Activated CD4-positive, alpha-beta T cell treated with anti-CD3 and anti-CD28 coated beads, Interleukin-2, amount 10 ng/mL, durations not matched to agents 7 days and 5 days (primary cell): ENCODE measurements at places on chromosomes 4 and X. TPM values are rescaled to one million over a fixed set of nuclear protein-coding genes. Genes with fewer than 3 reads are reported as not detected.

- H3K4me1 ChIP-seq, result no peaks in the 10 kb centered on the region
- H3K4me3 ChIP-seq, result no peak overlapping the region
- H3K27me3 ChIP-seq, result no peaks in the 10 kb centered on the region
- DNase-seq, result no peak
- no peak overlapping the region for H3K27ac ChIP-seq
Measured at GRCh38 chr4:141899541-141899940, 263.2 kb downstream of the IL15 start.

GRCh38 chr4:1718095-1718850, 2.9 kb downstream of the TMEM129 start:
- peaks cover 61% of the 10 kb centered on the region for H3K4me1 ChIP-seq
- DNase-seq, result no peak
- H3K36me3 ChIP-seq, result peaks cover 36% of the 10 kb centered on the region
- H3K4me3 ChIP-seq, result no peak overlapping the region
- H3K27ac ChIP-seq, result peak overlapping the region; percentile 80
- no peaks in the 10 kb centered on the region for H3K27me3 ChIP-seq

DNA sequence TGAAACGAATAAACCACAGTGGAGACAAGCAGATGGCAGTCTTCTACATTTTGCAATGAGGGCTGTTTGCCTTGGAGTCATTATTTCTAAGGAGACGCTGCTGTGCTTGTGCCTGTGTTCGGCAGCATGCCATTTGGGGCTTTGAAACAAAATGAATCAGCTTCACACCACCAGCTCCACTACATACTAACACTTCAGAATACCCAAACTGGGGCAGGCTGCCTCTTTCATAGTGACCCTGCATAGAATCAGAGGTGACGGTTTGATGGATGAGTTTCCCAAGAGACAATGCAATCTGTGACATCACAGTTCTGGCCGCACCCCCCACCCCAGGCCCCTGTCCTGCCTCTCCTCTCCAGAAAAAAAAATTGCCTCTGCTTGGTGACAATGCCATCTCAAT, 57.1 kb upstream of the MID1 start:
- no peak for DNase-seq
- H3K4me3 ChIP-seq, result no peak overlapping the region
- H3K27ac ChIP-seq, result no peak overlapping the region
- H3K36me3 ChIP-seq, result no peaks in the 10 kb centered on the region
- H3K27me3 ChIP-seq, result no peaks in the 10 kb centered on the region

GRCh38 chr4:148029781-148030180, 297.9 kb downstream of the ARHGAP10 start:
- H3K36me3 ChIP-seq, result peaks cover 3% of the 10 kb centered on the region
- H3K4me1 ChIP-seq, result no peaks in the 10 kb centered on the region
- H3K27me3 ChIP-seq, result no peaks in the 10 kb centered on the region
- H3K27ac ChIP-seq, result no peak overlapping the region
- H3K4me3 ChIP-seq, result no peak overlapping the region
- DNase-seq, result no peak

DNA sequence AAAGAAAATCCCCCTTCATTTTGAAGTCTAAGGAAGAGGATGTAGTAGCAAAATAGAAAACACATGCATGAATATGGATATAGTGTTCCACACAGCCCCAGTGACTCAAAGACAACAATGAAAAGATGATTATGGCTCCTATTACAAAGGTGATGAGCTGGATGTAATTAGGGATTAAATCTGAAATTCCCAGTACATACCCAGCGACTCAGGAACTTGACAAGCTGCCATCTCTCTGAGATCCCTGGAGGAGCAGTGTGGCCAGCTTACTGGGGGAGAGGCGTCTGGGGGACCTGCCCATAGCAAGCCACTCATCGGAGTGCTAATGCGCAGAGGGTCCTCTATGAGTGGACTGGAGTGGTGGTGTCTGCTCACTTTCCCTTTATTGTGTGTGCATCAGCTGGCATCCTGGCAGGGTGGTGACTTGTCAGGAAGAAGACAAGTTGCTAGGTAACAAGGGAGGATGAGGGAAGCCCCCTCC, 42.7 kb upstream of the MGST2 start:
- no peak for DNase-seq
- no peak overlapping the region for H3K4me3 ChIP-seq
- peaks cover 6% of the 10 kb centered on the region for H3K27me3 ChIP-seq
- no peaks in the 10 kb centered on the region for H3K36me3 ChIP-seq

GRCh38 chr4:80189581-80189955, 7.7 kb upstream of the PRDM8 start:
- H3K4me1 ChIP-seq, result peaks cover 21% of the 10 kb centered on the region
- peaks cover 46% of the 10 kb centered on the region for H3K27me3 ChIP-seq
- DNase-seq, result no peak
- no peak overlapping the region for H3K27ac ChIP-seq

DNA sequence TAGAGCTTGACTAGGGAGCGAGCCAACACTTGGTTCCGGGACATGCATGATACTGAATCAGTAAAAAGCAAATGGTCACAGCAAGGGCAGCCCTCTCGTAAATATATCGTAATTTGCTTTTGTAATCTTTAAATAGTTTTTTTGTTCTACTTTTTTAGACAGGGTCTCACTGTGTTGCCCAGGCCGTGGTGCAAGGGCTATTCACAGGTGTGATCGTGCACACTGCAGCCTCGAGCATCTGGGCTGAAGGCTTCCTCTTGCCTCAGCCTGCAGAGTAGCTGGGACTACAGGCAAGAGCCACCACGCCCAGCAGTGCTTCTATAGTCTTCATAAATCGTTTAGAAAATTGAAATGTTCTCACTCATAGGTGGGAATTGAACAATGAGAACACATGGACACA, 309.7 kb downstream of the TENM3 start:
- H3K4me3 ChIP-seq, result no peak overlapping the region
- no peak for DNase-seq
- no peaks in the 10 kb centered on the region for H3K36me3 ChIP-seq
- H3K27me3 ChIP-seq, result no peaks in the 10 kb centered on the region
- H3K27ac ChIP-seq, result no peak overlapping the region
- no peaks in the 10 kb centered on the region for H3K4me1 ChIP-seq

DNA sequence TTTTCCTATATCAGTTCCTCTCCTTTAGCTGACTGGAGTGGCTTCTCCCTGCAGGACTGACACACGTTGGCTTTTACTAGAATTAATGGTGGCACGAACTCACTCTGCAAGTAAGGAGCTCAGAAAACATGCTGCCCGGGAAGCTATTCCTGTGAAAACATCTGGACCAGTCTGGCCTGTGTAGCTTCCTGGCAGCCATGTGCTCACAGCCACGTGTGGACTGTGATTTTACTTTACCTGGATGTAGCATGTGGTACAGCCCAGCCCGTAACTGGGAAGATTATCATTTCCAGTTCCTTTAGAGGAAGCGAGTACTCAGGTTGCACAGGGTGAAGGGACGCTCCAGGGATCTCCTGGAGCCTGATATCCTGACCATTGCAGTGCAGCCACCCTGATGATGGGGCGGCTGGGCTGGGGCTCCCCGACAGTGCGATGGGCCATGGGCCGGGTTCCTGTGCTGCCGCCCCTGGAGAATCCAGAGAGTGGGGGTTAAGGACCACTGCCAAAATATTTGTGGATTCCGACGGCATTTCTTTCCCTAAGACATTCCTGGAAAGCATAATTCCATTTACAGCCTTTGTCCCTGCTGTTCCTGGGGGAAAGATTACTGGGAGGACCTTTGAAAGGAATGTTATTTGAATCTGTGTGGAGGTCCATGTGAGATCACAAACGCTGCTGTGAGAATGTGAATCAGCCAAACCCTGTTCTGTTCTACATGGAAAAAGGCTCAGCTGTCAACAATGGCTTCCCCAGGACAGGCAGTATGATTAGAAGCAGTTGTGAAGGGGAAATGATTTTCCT, 35.0 kb downstream of the PROM1 start:
- H3K27me3 ChIP-seq, result peaks cover 3% of the 10 kb centered on the region
- H3K27ac ChIP-seq, result no peak overlapping the region
- no peaks in the 10 kb centered on the region for H3K36me3 ChIP-seq
- H3K4me3 ChIP-seq, result no peak overlapping the region

- no peak overlapping the region for H3K4me3 ChIP-seq
- no peaks in the 10 kb centered on the region for H3K36me3 ChIP-seq
- DNase-seq, result no peak
Measured at GRCh38 chr4:54707406-54707805, 49.6 kb downstream of the KIT start.

DNA sequence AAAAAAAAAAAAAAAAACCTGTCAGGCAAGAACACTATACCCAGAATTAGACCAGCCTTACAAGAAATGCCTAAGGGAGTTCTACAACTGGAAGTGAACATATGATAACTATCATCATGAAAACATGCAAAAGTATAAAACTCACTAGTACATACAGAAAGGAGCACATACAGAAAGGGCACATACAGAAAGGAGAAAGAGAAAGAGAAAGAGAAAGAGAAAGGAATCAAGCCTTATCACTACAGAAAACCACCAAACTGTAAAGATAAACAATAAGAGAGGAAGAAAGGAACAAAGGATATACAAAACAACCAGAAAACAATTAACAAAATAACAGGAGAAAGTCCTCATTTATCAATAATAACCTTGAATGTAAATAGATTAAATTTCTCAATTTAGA, 50.4 kb downstream of the PHKA1 start:
- H3K36me3 ChIP-seq, result no peaks in the 10 kb centered on the region

The CENPI gene
- total RNA-seq, result 24.9 TPM

DNA sequence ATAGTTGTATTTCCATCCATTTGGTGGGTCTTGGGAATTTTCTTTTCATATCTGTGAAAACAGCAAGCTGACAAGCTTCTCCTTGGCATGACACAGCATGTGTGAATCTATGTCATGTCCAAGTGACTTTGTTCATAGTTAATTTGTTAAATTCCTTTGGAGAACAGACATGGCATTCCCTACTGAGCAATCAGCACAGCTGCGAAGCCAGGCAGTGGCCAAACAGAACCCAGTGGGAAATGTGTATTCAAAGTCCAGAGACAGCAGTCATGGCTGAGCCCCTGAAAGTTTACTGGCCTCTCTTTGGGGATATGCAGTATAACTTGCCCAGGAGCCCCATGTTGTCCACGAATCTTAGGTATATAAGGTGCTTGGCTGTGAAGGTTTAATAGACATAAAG, 474.7 kb downstream of the NKX6-1 start:
- H3K27me3 ChIP-seq, result no peaks in the 10 kb centered on the region
- H3K36me3 ChIP-seq, result no peaks in the 10 kb centered on the region
- no peak overlapping the region for H3K4me3 ChIP-seq
- no peak for DNase-seq

The NLGN3 gene
- total RNA-seq, result 0.98 TPM
